ENCODE measurements at places on chromosomes 7 and 10.

- no peak for DNase-seq
Observed at GRCh38 chr7:55265836-55266642, 99.1 kb upstream of the LANCL2 start.

DNA sequence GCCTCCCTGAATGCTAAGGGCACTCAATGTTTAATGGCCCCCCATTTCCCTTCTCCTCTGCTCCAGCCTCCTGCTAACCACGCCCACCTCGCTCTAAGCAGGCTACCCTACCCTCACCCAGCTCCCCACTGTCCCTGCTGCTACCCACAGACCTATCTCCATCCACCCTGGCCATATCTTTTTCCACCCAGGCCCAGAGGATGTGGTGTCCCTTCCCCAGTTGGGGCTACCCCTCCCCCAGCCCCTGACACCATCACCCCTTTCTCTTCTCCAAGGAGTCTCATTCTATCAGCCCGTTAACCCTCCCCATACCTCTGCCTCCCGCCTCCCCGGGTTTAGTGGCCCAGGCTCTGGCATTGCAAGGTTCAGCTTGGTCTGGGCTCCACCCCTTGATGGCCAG is 28.9 kb upstream of the PPIF start:
- DNase-seq = no peak

- DNase-seq = no peak
Observed at GRCh38 chr7:98000356-98000755, 10.4 kb upstream of the OCM2 start.

- peak; percentile 40 for DNase-seq
Observed at GRCh38 chr7:105454095-105454747, 65.5 kb upstream of the SRPK2 start.

DNA sequence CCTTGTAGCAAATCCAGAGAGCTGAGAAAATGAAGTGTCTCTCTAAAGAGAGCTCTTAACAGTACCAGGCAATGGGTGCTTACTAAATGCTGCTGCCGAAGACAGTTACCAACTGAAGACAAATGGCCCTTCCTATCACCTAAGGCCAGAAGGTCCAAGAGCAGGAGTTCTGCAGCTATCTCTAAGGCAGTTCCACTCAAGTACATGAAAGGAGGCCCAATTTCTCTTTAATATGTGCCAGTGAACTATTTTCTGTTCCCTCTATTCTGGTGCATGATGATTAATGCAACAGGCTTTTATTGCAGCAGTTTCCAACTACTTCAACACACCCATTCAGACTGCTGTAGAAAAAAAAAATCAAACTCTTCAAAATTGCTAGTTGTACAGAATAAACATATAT is 122.5 kb downstream of the SLC25A13 start:
- no peak for DNase-seq

DNA sequence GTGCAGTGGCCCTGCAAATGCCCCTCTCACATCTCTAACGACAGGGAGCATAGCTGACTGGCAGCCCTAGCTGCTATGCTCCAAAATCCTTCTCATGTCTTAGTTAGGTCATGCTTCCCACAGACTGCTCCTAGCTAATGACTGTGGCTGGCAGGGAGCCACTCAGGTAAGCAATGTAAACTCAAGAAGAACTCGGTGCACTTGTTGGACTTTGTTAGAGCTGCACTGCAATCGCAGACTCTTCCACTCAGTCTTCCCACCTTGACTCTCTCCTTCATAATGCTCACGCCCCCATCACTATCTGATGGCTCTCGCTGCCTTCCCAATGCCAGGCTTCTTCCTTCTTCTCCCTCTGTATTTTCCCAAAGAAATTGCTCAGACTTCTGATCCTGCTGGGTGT is 24.0 kb downstream of the OR9A2 start:
- DNase-seq = no peak

GRCh38 chr7:81526971-81527370 is 242.9 kb downstream of the HGF start:
- no peak for DNase-seq

DNA sequence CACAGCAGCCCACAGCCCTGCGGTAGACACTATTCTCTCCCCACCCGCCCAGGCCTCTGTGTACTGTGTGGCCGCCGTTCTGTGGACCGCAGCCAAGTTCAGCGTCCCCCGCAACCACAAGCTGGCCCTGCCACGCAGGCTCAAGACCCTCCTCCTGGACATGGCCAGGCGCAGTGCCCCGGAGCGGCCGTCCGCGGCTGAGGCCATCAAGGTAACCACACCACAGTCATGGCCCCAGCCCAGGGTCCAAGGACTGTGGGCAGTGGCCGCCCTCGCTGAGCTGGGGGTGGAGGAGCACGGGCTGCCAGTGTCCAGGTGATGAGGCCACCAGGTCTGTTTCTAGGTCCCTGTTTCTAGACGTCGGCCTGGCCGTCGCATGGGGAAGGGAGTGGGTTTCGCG is 34.4 kb upstream of the UTF1 start:
- DNase-seq = no peak

GRCh38 chr10:80132299-80133139 is at the start of gene PLAC9:
Gene PLAC9 (plus strand): TSS chr10:80132730. CDS start chr10:80132763, 33 bp downstream.
- DNase-seq = no peak

DNA sequence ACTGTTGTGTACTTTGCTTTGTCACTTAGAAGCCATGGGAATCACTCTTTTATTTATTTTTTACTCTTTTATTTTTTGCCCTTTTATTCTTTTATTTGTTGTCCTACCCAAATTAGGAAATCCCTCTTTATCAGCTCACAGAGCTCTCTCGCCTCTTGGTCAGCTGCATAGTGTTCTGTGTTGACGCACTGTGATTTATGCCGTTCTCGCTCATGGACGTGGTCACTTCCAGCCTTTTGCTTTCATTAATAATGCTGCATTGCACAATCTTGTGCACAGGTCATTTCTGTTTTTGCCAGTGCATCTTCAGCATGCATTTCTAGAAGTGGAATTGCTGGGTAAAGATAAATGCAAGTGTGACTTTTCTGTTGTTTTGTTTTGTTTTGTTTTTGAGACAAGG is 42.3 kb downstream of the FBH1 start:
- no peak for DNase-seq

DNA sequence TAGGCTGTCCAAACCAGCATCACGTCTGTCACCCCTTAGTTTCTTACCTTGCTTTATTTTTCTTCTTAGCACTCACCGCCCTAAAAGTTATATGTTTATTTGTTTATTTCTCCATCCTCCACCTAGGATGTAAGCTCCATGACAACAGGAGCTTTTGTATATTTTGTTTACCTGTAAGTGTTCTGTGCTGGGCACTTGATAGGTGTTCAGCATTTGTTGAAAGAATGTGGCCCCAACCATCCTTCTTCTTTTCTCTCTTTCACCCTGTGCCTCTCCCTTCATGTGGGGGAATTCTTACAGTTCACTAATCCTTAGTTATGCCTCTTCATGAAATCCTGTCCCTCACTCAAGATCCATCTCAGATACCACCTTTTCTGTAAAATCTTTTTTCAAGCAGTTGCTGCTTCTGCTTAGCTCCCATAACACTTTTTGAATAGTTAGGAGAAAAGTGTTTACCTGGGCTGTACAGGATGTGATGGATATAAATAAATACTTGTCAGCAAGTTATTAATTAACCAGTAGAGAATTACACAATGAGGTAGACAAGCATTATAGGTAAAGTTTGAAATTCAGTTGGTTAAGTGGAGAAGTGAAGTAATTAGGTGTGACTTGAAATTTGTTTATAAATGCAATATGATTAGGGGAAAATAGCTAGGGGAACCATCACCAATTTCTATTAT is 9.7 kb downstream of the AHR start:
- no peak for DNase-seq

DNA sequence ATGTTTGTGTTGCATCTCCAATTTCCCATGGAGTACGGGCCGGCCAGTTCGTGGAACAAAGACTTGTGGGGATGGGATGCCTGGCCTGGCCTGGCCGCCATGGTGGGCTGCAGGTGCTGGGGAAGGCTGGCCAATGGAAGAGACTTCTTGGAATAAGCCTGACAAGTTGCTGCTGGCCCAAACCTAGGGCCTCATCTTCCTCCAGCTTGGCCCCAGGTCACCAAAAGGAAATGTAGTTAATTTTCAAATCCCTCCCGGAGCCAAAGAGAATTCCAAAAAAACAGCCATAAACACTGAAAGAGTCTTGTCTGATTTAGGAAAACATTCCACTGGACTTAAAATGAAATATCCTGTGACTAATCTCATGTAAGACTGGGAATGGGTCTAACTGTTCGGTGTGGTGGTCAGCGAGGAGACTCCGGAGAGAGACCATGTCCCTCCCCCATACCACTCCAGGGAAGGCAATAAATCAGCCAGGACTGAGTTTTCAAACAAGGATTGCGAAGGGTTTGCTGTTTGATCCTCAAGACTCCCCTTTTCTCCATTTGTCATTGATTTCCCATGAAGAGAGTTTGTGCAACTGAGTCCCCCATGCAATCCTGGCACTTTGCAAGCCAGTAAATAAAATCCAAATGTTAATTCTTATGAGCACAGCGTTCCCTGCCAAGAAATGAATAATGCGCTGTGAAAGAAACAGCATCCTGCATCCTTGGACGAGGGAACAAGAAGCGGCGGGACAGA is 128.7 kb upstream of the HABP2 start:
- DNase-seq = no peak

- DNase-seq = peak; percentile 47
Observed at GRCh38 chr10:99370993-99371392, 41.8 kb downstream of the CNNM1 start.

DNA sequence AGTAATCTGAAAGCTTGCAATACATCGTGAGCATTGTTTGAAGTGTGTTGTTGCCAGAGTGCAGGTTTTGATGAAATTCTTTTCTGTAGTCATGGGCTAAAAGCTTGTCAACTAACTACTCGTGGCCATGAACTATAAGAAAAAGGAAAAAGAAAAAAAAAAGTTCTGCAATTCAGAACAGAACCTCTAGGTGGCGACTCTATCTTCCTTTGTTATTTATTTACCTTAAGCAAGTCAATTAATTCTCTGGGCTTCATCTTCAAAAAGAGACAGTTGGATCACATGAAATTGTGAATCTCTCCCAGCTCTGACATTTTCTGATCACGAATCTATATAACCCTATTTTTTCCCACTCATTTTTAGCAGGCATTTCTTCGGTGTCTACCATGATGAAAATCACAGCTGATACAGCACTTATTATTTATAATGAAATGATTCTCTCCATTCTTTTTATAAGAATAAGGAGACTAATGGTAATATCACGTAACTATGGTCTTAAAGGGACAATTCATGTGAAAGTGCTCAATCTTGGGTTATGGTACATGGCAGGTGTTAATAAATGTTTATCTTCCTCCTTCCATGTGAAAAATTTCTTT is 18.8 kb downstream of the TMEM196 start:
- peak; percentile 46 for DNase-seq

DNA sequence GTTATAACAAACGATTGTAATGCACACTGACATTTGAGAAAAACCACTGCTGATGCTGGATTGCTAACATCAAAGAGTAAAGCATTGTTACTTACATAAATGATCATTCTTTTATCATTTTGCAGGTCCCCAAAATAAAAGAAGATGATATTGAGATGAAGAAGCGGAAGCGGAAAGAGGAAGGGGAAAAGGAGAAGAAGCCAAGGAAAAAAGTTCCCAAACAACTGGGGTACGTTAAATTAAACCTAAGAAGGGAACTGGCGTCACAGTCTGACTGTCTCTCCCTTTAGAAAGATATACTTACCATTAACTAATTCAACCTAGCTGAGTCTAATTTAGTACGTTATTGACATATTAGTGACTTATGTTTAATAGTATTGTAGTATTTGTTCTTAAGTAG is 28.1 kb downstream of the UBN2 start:
- no peak for DNase-seq

GRCh38 chr7:118153551-118154177 is 30.3 kb upstream of the LSM8 start:
- peak; percentile 26 for DNase-seq

- no peak for DNase-seq
Observed at GRCh38 chr7:27688646-27689045, 26.0 kb upstream of the HIBADH start.

DNA sequence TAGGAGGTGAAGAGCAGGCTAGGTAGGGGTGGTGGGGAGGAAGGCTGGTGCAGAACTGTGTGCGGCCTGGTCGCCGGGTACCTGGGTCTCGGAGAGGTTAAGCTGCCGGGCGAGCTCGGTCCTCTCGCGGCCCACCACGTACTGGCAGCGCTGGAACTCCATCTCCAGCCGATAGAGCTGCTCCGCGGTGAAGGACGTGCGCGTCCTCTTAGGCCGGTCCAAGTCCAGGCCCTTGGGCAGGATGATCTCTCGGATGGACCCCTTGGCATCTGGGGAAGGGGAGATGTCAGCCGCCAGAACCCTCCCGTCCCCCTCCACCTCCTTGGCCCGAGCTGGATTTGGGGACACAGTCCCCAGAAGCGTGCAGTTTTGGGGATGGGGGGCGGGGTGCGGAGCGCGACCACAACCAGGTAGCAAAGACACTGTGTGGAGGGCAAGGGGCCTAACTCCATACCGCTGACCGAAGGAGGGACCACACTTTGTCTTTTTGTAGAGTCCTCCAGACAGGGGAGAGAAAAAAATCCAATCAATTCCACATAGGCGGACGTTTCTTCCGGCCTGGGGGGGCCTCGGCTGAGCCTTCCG is 1.6 kb downstream of the VAX1 start:
- no peak for DNase-seq

GRCh38 chr10:123103944-123104343 is 31.8 kb upstream of the HMX3 start:
- DNase-seq = no peak

DNA sequence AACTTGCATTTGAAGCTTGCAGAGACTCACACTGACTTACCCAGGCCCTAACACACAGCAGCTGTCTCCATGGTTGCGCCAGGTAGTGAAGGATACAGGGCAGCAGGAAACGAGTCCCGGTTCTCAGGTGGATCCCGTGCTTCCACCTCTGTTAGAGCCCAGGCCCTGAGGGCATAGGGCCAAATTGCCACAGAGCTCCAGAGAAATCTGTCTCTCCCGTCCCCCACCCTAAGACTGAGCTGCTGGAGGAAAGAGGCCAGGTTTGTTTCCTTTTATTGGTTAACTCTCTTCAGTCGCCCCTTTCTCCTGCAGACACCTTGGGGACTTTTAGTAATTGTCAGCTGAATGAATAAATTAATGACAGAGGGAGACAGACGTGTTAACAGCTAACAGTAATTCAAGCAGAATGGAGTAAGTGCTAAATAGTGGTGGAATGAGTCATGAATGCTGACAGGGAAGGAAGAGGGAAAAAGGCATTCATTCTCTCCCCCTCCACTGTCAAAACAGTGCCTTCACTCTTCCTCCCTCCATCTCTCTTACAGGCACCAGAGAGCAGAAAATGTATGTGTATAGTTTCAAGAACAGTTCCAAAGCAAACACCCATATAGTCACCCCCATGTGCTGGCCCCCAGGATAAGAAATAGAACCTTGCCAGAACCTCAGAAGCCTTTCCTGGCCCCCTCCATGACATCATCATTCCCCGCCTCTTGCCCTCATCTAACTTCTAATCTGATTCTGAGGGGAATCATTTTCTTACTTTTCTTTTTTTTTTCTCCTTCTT is 16.8 kb upstream of the DLG5 start:
- peak; percentile 54 for DNase-seq

GRCh38 chr7:44267719-44268421 is 57.5 kb downstream of the CAMK2B start:
- DNase-seq = no peak

- DNase-seq = no peak
Observed at GRCh38 chr10:28949005-28950004, 272.0 kb downstream of the BAMBI start.
